ENCODE measurements at places on chromosomes 1 and 21.

DNA sequence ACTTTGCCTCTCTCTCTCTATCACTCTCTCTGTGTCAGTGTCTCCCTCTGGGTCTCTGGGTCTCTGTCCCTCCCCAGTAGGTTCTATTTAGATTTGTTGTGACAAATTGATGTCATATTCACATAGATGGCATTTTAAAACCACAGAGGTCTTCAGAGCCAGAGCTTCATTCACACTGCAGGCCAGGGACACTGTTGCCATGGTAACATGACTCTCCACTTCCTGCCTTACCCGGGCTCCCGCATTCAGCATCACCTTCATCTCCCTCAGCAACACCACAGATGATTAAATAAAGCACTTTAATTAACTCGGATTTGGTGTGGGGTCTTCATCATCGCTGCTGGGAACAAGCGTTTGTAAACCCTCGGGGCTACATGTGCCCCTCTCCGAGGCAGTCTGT lies 132.6 kb downstream of the ETS2 start:
- peak; percentile 34 for DNase-seq

DNA sequence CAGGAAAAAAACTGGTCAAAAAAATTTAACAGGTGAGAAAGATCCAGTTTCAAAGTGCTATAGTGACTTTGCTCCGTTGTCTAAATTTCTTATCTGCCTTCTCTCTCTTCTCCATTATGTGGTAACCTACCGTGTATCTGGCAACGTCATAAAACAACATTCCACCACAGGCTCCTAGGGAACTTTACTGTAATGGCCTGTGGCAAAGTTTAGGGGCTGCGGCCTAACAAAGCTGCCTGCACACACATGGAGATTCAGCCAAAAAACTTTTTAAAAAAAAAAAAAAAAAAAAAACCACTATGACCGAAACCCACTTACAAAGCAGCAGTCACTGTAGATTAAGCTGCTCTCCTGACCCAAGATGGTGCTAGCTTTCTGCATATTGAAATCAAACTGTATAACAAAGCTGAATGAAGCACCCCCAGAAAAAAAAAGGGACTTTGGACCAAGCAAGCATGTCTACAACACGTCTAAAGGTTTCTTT lies 202.6 kb downstream of the SLC45A1 start:
- no peak for DNase-seq

DNA sequence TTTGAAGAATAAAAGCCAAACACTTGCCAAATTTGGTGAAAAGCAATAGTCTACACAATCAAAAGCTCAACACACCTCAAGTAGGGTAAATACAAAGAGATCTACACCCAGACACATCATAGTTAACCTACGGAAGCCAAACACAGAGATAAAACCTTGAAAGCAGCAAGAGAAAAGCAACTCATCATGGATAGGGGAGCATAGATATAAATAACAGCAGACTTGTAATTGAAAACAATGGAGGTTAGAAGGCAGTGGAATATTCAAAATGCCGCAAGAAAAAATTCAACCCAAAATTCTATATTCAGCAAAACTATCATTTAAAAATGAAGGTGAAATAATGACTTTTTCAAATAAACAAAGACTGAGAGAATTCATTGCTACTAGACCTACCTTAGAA lies 105.1 kb downstream of the ITSN1 start:
- DNase-seq = no peak

- DNase-seq = no peak
Observed at GRCh38 chr1:114100148-114100547, 53.5 kb downstream of the SYT6 start.

GRCh38 chr1:225603538-225604354 lies 49.2 kb downstream of the ENAH start:
- peak; percentile 74 for DNase-seq

DNA sequence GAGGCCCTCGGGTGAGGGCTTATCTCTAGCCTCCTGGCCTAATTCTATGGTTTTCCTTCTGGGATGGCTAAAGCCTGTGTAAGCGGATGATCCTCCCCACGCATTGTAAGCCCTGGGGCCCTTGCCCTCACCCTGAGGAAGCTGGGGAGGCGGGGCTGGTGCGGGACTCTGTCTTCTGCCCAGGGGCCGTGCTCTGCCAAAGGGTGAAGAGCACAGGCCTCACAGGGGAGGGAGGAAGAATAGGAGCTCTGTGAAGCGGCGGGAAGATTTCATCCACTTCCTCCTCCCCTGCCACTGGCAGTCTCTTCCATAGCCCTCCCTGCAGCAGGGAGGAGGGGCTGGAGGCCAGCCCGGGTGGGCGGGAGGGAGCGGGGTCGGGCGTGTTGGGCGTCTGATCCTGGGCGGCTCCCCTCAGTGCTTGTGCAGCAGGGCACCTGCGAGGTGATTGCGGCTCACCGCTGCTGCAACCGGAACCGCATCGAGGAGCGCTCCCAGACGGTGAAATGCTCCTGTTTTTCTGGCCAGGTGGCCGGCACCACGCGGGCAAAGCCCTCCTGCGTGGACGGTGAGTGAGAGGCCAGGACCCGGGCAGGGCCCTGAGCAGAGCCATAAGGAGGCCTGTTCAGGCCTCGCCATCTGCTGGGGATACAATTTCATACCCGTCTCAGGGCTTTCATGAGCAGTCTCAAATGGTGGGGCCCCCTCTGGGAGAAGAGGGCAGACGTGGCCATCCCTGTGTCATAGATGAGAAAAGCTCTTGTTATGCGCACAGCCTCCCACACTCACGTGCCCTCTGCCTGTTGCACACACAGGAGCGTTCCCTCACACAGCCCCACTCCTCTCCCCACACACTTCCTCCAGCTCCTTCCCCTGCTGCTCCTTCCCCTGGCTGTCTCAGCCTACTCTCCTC lies 7.7 kb upstream of the PPM1J start:
- DNase-seq = no peak

DNA sequence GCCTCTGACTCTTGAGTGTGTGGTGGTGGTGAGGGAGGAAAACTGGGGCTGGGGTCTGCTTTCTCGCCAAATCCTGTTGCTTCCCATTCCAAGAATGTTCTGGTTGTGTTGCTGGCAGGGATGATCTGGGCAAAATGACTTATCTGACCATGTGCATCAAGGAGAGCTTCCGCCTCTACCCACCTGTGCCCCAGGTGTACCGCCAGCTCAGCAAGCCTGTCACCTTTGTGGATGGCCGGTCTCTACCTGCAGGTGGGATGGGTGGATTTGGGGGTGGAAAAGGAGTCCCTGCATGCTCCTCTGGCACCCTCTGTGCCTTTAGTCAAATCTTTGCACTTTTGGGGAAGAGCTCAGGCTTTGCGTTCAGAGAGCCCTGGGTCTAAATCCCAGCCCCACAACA lies 18.1 kb downstream of the CYP4B1 start:
- DNase-seq = no peak

- DNase-seq = peak; percentile 30
Observed at GRCh38 chr1:210250665-210250997, 18.0 kb downstream of the SERTAD4 start.

GRCh38 chr1:111631502-111631901 lies 11.9 kb downstream of the RAP1A start:
- DNase-seq = no peak

DNA sequence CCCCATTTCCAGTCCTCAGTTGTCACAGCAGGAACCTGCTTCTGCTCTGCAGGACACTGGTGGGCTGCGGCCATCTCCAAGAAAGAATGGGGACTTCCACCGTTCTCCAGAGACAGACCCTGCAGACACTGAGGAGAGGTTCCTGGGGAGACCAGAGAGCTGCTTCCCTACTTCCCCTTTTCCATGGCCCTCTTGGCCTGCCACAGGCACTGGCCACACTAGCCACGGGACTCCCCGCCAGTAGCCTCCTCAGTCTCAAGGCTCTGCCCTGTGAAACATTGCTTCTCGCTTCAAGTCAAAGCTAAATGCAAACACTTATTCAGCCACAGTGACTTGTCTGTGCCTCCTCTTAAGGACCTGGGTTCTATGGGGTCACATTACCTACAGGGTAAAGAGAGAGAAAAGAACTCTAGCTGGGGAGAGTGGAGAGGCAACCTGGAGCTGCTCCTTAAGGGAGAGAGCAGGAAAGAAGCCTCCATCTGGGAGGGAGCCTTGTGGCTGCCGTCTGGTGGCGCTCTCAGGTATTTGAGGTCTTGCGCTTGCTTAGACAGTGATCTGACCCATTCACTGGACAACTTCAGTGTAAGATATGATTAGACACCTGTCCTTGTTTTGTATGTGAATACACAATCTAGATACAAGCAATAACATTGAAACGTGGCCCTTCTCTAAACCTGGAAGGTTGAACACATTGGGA lies 5.4 kb upstream of the SLAMF8 start:
- DNase-seq = peak; percentile 74

DNA sequence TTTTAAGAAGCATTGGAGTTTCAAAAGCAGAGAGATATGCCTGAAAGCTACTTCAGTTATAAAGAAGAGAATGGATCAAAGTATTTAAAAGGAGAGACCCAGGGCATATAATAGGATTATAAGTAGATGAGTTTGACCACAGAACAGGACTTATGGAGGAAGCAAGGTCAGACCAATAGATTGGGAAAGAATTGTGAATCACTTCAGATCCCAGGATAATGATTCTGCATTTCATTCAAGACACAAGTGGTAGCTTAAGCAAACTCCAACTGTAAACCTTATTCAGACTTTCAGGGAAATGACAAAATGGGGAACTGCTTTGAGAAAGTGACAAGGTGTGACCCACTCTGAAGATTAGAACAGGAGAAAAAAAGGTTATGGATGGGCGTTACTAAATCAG lies 18.9 kb upstream of the OR10J5 start:
- DNase-seq = no peak

GRCh38 chr1:15810073-15810472 lies 2.6 kb upstream of the UQCRHL start:
- no peak for DNase-seq

GRCh38 chr1:170910273-170910672 lies 25.1 kb upstream of the MROH9 start:
- DNase-seq = peak; percentile 14

DNA sequence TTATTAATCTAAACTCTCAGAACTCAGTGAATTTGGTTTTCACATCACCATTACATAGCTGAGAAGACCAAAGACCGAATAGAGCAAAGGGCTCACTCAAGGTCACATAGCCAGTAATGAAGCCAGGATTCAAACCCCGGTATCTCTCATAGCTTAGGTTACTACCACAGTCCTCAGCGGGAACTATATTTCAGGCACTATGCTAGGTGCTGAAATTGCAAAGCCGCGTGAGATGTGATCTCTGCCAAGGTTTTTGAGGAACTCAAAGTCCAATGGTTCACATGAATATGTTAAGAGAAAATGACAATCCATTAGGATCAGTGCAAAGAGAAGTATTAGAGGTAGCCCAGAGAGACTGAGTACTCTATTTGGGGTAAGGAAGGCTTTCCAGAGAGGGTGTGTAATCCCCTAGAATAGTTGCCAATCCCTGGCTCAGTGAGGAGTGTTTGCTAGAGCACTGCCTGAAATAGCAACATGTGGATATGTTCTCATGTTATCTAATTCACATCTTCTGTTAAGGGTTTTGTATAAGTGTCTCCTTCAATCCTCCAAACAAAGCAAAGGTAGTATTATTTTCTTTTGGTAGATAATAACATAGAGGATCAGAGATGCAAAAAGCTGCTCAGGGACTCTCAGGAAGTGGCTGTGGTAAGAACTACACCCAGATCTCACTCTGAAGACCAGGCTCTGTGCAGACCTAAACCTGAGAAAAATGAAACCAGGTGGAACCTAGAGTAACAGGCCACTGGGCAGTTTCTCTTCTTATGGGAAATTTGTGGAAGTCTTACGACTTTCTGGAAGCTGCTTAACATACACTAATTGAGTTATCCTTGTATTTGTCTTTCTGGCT lies 93.1 kb upstream of the C8B start:
- no peak for DNase-seq

DNA sequence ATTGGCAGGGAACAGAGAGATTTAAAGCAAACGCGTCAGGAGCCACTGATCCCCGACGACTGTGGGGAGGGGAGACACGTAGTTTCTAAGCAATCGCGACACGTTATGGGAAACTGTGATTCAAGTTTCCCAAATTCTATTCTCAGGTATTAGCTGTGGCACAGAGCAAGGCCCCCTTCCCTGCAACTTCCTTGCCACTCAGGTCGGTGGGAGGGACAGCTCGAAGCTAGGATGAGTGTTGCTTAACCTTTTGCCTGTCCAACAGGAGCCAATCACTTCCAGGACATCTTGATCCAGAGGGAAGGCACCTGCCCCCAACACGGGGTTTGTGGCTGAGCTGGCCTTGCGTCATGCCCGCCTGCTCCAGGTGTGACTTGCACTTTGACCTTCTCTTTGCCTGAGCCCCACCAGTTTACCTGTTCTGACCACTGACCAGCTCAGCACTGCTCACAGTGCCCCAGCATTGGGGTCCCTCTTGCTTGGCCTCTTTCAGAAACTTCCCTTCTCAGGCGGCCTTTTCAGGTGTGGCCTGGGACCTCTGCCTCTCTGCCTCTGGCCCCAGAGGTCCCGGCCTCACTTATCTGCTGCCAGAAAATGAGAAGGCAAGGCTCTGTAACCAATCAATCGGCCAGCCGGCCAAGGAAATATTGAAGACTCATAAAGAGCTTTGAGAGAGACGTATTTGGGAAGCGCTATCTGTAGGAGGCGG lies 24.6 kb downstream of the TEX35 start:
- no peak for DNase-seq

DNA sequence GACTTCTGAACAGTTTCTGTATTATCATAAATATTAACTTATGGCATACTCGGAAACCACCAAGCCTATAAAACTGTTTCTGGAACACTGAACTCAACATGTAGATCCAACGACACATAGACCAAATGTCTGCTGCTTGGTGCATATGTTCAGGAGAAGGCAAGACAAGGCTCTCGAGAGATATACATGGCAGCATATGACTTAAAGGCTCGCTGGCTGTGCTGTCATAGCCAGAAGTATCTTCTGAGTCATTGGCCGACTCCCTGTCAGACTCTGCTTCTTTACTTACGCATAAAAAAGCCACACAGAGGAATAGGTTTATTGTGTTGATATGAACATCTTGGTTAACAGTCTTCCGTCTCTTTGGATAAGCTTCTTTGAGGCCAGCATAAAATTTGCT lies 60.6 kb downstream of the LYST start:
- no peak for DNase-seq

DNA sequence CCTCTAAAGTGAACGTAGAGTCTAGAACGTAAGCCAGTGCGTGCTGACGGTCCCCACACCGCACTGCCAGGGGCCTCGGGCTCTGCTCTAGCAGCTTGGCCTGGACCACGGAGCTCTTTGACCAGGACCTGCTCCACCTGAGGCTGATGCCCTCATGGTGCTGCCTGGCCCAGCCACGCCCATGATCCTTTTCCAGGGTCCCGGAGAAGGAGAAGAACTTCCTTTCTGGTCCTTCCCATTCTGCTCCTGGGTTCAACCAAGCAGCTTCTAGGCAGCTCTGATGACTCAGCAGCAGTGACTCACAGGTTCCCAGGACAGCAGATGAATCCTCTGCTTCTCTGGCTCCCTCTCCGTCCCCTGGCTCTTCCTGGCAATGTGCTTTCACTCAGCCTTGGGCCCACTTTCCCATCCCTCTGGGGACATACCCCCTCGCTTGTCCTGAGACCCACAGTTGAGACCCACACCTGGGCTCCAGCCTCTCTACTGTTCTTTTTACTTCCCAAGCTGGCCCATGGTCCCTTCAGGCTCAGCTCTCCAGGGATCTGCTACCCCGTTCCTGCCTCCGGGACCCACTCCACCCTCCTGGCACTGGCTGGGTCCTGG lies 246.3 kb upstream of the RAB4A start:
- peak; percentile 74 for DNase-seq

- no peak for DNase-seq
Observed at GRCh38 chr21:41000838-41001237, 153.9 kb upstream of the DSCAM start.

Measured in dermis blood vessel endothelial cell (primary cell).